Smooth muscle cell of the umbilical artery (primary cell): ENCODE measurements at places on chromosomes 13 and 19. TPM values are rescaled to one million over a fixed set of nuclear protein-coding genes. Genes with fewer than 3 reads are reported as not detected.

Gene CLDND2
- total RNA-seq: not detected in 2 replicates

Gene IQCN
- total RNA-seq: 0.30 and 0.32 TPM in 2 replicates

Gene KIR2DL1
- total RNA-seq: not detected in 2 replicates

Gene NLRP11
- total RNA-seq: not detected in 2 replicates

Gene METTL21C
- total RNA-seq: not detected in 2 replicates

Gene SIGLEC6
- not detected in 2 replicates for total RNA-seq

Gene NCAN
- not detected in 2 replicates for total RNA-seq

Gene LYPD5
- 0.59 and 1.2 TPM in 2 replicates for total RNA-seq

Gene ZNF177
- 0.97 and 2.1 TPM in 2 replicates for total RNA-seq

Gene SRRM5
- 0.05 TPM in 1 of 2 replicates, not detected in the other for total RNA-seq

Gene SEMA6B
- total RNA-seq: 0.23 and 0.30 TPM in 2 replicates

Gene KMT2B
- 5.9 and 16.0 TPM in 2 replicates for total RNA-seq
